HCT116 (cell line): ENCODE measurements at places on chromosomes 1 and 21. TPM values are rescaled to one million over a fixed set of nuclear protein-coding genes. Genes with fewer than 3 reads are reported as not detected.

DNA sequence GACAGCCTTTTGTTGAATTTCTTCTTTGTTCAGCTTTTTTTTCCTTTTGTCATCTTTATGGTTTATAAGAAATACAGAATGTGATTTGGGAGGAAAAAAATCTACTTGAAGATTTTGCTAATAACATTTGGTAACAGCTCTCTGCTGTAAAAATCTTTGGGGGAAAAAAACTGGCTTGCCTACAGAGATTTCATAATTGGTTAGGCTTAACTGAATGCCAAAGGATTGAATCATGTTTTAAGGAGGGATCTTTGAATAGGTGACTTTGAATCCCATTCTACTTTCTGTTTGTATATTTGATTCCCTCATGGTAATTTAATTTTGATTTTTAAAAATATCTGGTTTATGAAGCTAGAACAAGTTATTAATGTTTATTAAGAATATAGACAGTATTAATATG is 3.2 kb downstream of the BTF3L4 start:
- no peak overlapping the region for H3K27ac ChIP-seq
- peaks cover 27% of the 10 kb centered on the region; the same call in 1 of the 2 replicates for H3K36me3 ChIP-seq
- H3K4me3 ChIP-seq: no peak overlapping the region
- DNase-seq: no peak
- peaks cover 24% of the 10 kb centered on the region for H3K4me1 ChIP-seq
- H3K27me3 ChIP-seq: no peaks in the 10 kb centered on the region

DNA sequence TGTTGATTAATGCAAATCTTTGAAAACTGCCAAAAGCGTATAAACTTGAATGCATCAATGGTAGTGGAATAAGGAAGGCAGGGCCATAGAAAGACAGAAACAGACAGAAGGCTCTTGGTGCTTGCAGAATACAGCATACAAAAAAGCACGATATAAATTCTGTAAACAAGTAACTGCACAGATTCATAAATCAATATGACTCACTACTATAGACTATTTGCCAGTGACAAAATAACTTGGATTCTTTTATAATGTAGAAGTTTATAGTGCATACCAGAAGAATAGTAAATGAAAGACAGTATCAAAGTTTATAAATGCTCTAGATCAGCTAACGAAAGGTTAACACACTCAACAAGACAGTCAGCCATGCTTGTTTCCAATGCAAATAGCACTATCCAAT is 349.6 kb downstream of the PTBP2 start:
- no peak overlapping the region for H3K4me3 ChIP-seq
- no peaks in the 10 kb centered on the region for H3K36me3 ChIP-seq
- H3K27ac ChIP-seq: no peak overlapping the region
- no peaks in the 10 kb centered on the region for H3K27me3 ChIP-seq
- no peaks in the 10 kb centered on the region for H3K4me1 ChIP-seq

DNA sequence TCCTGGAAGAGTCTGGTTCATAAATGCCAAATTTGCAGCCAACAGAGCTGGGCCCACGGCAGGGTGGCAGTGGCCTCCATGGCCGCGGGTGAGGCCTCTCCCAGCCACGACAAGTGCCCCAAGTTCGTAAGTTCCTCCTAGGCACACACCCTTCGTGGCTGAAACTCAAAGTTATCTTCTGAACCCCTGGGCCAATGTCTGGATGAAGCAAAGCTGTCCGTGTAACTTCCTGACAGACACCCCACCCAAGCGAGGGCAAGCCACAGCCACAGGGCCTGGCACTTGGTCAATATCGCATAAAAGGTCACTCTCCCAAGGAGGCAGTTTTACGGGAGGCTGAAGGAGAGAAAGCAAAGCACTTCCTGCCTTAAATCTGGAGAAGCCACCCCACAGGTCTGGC is 27.8 kb upstream of the GPR153 start:
- no peak for DNase-seq
- no peaks in the 10 kb centered on the region for H3K4me1 ChIP-seq
- no peaks in the 10 kb centered on the region for H3K27me3 ChIP-seq
- H3K36me3 ChIP-seq: no peaks in the 10 kb centered on the region; the same call in 1 of the 2 replicates
- no peak overlapping the region for H3K27ac ChIP-seq

NPPA gene
- total RNA-seq: not detected

ILDR2 gene
- total RNA-seq: 2.4 TPM
